ENCODE measurements at places on chromosomes 16 and 17. TPM values are rescaled to one million over a fixed set of nuclear protein-coding genes. Genes with fewer than 3 reads are reported as not detected.
A peak's percentile ranks its signal among the peaks of the same experiment; 100 is the strongest.

DNA sequence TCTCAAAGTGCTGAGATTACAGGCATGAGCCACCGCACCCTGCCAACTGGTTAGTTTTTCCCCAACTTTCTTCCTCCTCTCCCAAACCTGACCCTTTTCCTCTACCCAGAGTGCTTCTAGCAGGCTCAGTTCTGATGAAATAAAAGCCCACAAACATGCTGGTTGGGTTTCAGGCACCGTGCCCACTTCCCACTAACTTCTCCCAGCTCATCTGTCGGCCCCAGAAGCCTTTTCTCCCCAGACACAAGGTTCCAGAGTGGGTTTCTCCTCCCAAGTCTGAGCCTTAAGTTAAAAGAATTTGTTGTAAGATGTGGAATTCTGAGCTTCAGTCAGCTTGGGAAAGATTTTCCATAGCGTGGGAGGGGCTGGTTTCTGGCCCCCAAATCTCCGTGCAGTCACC, 11.5 kb upstream of the SCN4A start:
- DNase-seq, result no peak

- no peak for DNase-seq
Observed at GRCh38 chr16:57991551-57992059, 8.9 kb downstream of the ZNF319 start.

DNA sequence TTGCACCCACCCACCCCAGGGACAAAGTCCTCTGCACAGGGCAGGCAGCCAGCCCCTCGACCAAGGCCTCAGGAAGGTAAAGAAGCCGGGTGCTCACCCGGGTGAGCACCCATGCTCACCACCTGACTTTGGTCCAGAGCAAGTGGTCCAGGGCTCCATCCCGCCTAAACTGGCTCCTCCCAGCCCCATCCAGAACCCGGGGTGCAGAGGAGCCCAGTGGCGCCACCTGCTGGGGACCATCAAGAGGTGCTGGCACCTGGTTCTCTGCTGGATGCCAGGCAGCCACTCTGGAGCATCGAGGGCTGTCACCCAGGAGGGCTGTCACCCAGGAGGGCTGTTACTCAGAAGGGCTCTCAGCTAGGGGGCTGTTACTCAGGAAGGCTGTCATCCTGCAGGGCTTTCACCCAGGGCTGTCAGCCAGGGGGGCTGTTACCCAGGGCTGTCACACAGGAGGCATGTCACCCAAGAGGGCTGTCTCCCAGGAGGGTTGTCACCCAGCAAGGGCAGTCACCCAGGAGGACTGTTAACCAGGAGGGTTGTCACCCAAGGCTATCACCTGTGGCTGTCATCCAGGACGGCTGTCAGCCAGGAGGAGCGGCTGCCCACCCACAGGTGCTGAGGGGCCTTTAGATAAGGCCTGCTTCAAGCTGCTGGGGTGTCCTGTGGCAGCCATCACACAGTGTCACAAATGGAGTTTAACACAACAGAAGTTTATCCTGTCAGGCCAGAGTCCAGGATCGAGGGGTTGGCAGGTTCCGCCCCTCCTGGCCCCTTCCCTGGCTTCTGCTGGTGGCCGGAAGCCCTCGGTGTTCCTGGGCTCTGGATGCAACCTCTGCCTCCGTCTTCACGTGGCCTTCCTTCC, 98.5 kb downstream of the TNFRSF13B start:
- peak; percentile 82 for DNase-seq

DNA sequence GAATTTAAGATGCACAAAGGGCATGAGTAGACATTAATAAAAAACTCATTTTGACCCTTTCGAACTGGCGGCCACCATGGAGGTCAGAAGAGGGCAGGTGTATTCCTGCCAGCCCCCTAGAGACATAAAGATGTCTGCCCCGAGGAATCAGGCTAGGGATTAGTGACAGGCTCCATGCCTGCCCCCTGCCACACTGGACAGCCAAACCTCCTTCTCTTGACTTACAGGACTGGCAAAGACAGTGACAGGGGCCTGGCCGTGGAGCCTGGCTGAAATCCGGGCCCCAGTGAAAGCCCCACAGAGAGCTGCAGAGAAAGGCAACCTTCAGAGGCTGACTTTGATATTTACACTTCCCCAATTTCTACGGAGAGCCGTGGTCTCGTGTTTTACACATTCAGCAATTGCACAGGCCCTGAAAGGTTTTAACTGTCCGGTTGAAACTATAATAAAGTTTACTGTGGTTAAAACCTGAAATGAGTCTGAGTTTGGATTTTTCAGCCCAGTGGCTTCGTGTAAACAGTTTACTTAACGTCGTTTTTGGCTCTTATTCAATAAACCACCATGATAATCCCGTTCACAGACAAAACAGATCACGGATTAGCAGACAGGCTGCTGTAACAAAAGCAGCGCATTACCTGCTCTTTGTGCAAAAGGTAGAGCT, 243.9 kb upstream of the MYOCD start:
- DNase-seq, result no peak

The MPV17L gene
- total RNA-seq, result not detected

The CCL15 gene
- not detected for total RNA-seq
